ENCODE measurements at places on chromosomes 5 and 9.

DNA sequence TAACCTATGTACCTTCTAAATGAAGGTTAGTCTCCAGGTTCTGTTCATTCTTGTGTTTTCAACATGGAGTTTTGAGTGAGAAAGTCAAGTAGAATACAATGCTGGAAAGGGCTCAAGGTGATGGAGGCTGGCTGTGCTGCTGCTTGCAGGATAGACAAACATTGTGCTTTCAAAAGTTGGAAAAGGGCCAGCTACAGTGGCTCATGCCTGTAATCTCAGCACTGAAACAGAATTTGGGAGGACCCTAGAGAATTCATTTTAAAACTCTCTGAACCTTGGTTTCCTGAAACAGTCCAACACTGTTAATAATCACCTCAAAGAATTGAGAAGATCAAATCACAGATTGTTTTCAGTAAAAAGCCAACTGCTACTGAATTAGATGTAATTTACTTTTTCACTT is 15.4 kb upstream of the IARS1 start:
- no peak for DNase-seq

GRCh38 chr5:32559921-32560320 is 25.4 kb upstream of the SUB1 start:
- no peak for DNase-seq

GRCh38 chr5:108380531-108381349 is 1.2 kb downstream of the FBXL17 start:
- peak; percentile 33 for DNase-seq

DNA sequence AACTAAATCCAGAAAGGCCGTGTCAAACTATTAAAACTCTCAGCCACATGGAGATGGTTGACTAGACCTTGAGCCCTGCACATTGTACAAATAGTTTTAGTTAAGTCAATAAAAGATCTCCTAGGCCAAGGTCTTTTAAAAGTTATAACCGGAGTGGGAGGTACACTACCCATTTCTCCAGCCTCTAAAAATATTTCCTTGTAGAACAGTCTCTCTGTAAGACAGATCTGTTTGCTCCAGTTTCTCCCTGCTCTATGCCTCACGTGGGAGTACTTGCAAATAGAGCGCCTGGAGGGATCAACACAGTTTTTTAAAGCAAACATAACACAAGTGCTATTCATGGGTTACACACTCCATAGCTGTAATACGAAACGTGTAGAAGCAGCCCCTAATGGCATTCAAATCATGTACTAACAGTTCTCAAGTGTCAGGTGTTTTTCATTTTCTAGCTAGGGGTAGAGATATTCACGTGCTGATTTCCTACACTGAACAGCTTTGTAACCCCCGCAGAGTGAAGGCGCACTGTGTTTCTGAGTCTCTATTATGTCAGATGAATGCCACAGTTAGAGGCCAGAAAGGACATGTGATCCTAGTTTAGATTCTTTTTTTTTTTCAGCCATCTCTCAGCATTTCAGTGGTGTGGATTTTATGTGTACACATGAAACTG is 703.4 kb upstream of the GRAMD2B start:
- DNase-seq = no peak

DNA sequence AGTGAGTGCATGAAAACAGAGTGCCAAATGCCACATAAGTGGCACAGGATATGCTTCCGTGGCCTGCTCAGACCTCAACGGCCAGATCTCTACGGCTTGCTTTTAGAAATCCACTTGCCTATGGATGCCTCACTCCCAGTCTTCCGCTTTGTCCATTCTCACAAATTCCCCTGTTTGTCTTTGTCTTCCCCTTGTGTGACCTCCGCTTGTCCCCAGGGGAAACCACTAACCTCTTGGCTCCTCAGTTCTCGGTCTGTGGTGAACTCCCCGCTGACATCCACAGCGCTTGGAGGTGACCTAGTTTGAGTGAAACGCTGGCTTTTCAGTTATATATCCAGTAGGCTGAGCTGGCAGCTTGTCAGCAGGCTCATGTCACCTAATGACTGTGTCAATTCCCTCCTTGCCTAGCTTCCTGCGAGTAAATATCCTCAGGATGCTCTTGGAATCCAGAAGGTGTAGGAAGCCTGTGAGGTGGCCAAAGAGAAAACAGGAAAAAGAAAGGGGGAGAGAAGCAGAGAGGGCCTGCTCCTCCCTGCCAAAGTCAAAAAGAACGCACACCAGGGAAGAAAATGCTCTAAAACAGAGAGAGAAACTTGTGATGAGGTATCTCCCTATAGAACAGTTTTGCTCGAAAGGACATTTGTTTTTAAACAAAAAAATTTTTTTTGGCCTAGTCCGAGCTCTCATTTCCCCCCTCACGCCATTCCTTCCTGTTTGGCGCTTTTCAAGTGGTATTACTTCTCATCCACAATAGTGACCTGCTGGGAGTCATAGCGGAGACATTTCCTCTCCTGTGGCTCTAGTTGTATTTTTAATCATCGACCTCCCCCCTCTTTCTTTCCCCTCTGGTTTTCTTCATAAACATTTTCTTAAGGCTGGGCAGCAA is 101.6 kb upstream of the SPRY4 start:
- peak; percentile 74 for DNase-seq

DNA sequence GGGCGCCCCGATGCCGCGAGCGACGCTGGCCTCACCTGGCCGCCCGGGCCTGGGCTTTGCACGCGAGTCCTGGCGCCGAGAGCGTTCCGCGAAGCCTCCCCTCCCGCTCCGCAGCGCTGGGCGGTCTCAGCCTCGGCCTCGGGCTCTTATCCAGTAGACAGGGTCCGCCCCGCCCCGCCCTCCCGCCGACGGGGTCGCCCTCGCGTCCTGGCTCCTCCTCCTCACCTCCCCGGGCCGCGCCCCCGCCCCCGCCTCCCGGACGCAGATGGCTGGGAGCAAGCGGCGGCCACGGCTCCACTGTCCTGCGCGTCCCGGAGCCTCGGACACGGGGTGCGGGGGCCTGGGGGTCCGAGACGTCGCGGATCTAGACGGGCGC is at the start of gene SLC6A3:
TSS of gene SLC6A3 (minus strand) at position 128 of the 376 bp plus-strand sequence. CDS start 2,243 bp downstream, outside the sequence.
- no peak for DNase-seq

GRCh38 chr9:126992427-126992826 is 77.8 kb downstream of the RALGPS1 start:
- no peak for DNase-seq

- DNase-seq = no peak
Observed at GRCh38 chr5:122532035-122532434, 220.0 kb downstream of the SNCAIP start.

DNA sequence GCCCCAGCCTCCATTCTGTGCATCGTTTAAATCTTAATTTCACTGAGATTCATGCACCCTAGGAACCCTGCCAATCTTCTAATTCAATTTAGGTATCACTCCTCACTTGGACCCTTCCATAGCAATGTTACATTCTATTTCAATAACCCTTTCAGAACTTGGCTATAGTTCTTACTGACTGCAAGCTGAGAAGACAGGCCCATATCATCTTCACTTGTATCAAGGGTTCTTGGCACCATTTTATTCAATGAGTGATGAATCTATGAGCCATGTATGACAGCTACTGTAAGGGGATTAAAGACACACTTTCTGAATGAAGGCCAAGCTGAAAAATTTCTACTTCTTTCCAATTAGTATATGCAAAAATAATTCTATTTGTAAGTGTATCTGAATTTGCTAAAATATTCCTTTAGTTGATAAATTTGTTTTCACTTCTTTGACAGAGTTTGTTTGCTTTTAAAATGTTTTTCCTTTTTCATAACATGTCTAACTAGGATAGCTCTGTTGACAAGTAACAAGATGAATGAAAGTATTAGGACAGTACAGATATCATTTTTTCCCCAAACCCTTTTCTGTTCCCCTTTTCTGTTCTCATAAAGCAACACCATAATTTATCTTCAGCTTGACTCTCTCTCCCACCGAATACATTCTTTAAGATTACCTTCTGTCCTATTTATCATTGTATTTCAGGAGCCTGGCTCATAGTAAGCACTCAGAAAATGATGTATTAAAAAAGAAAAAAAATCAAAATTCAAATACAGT is 9.6 kb downstream of the ITGA2 start:
- no peak for DNase-seq

- DNase-seq = no peak
Observed at GRCh38 chr9:134287591-134288491, 38.4 kb upstream of the RXRA start.

DNA sequence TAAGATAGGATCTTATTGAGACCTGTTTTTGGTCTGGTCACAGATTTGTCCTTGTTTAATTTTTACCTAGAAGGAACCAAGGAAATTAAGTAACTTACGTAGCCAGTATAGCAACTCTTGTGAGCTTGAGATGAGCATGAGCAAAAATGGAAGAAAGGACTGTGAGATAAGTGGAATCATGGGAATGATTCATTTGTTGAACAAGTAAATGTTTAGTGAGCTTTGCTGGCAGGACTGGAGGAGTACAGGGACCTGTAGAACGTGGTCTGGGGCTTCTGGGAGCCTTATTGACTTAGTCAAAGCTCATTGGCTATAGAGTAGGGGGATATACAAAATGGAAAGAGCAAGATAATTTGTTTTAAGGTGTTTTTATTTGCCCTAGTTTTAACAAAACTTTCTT is 3.0 kb downstream of the RAD23B start:
- DNase-seq = no peak

GRCh38 chr9:13410566-13411031 is 131.1 kb upstream of the MPDZ start:
- no peak for DNase-seq

DNA sequence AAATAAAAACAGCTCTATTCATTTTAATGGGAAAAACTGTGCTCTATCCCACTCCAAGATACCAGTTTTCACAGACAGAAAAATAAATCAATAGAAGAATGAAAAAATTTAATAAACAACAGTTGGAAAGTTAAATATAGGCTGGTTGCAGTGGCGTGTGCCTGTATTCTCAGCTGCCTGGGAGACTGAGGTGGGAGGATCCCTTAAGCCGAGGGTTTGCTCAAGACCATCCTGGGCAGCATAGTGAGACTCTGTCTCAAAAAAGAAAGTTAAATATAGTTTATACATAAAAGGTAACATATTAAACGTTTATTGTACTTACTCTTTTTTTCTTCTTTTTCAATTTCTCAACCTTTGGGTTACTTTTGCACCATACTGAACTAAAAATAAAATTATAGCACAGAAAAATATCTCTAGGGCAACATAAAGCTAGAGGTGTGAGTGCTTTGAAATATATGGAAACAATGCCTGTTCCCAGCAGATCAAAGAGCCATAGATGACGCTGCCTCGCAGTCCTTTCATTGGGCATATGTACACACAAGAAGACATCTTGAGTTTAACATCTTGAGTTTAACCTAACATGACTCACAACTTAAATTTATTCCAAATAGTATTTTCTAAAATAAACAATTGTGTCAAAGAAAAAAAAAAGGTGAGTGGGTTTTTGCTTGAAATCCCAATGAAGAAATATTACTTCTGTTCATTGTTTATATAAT is 25.7 kb upstream of the KLF9 start:
- DNase-seq = no peak

DNA sequence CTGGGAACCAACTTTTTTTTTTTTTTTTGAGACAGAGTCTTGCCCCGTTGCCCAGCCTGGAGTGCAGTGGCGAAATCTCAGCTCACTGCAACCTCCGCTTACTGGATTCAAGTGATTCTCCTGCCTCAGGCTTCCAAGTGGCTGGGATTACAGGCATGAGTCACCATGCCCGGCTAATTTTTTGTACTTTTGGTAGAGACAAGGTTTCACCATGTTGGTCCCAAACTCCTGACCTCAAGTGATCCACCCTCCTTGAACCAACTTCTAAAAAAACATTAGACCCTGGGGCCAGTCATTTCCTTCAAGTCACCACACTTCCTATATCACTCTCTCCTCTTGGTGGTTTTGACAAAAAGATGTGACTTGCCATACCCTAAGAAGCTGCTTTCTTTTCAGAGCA is 10.9 kb upstream of the SHROOM1 start:
- no peak for DNase-seq

GRCh38 chr5:150454492-150455229 is 5.1 kb upstream of the RPS14 start:
- no peak for DNase-seq

GRCh38 chr5:126776499-126777256 is at the start of gene LMNB1:
LMNB1 (plus strand) TSS chr5:126777136; CDS start chr5:126777509, 373 bp downstream.
- DNase-seq = peak; percentile 84

- DNase-seq = no peak
Observed at GRCh38 chr9:134635351-134636148, 6.1 kb upstream of the COL5A1 start.

GRCh38 chr9:34540827-34541226 is 18.0 kb upstream of the ENHO start:
- DNase-seq = peak; percentile 42

DNA sequence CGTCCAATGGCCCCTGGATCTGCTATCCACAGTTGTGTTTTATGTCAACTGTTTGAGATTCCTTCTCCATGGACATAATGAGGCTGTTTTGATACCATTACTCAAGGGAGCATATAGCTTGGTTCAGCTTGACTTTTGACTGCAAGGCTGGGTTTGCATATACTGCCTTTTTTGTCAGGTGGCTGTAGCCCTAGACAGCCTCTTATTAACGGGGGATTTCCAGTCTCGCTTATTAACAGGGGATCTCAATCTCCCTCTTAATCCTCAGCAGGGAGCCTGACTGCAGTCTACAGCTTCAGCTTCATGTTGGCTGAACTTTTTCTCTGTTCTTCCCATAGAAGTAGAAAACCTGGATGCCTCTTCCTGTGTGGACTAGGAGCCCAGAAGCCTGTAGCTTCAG is 73.7 kb upstream of the TNC start:
- DNase-seq = no peak

DNA sequence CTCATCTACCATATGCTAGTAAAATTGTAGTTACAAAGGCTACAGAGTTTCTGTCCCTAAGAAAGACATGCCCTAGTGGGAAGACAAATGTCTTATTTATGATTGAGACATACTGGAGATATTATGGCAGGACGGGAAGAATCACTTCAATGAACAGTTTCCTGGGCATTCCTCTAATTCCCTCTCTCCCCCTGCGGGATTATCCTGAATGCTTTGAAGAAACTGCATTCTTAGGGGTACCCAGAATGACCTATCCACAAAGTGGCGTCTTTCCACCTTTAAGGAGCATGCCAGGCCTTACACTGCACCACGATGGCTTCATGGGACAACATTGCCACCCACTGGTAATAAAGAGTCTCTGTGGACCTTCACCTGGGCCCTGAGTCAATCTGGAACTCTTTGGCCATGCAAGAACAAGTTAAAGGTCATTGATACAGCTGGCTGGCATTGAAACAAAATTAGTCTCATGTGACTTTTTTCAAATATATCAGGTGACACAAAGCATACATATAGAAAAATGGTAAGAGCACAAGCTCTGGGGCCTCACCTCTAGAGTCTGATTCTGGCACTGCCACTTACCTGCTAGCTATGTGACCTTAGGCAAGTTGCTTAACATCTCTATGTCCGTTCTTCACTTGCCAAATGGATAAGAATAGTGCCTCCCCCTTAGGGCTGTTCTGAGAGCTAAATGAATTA is 32.0 kb downstream of the ANKRD55 start:
- DNase-seq = peak; percentile 27

DNA sequence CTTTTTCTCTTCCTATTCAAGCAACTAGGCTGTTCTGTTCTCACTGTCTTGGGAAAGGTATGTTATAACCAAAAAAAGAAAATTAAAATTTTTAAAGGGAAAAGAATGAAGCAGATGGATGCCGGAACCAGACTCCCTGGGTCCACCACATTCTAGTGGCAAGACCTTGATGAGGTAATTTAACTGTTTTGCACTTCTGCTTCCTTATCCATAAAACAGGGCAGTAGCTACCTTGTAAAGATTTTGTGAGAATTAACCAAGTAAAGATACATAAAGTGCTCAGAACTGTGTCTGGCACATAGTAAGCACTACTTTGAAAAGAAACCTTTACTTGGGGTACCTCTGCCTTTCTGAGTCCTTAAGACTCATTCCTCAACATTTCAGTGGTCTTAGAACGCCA is 17.0 kb downstream of the EPB41L4B start:
- no peak for DNase-seq

All from H54 (cell line).